ENCODE measurements at places on chromosomes 13 and 19.

DNA sequence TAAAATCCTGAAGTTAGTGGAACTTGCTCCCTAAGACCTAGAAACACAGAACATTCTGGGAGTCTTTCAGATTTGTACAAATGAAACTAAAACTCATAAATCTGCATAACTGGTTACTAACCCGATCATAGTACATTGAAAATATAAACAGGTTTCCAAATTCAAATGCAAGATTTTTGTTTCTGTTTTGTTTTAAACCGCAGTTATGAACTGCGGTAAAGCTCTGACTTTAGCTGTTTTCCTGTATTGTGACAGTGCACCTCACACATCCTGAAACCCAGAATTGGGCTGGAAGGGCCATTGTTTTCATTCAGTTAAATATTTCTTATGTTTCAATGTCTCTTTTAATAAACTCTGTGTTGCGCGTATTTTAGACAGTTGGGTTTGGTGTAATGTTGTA is 204.7 kb downstream of the SHISA2 start:
- no peak for DNase-seq

DNA sequence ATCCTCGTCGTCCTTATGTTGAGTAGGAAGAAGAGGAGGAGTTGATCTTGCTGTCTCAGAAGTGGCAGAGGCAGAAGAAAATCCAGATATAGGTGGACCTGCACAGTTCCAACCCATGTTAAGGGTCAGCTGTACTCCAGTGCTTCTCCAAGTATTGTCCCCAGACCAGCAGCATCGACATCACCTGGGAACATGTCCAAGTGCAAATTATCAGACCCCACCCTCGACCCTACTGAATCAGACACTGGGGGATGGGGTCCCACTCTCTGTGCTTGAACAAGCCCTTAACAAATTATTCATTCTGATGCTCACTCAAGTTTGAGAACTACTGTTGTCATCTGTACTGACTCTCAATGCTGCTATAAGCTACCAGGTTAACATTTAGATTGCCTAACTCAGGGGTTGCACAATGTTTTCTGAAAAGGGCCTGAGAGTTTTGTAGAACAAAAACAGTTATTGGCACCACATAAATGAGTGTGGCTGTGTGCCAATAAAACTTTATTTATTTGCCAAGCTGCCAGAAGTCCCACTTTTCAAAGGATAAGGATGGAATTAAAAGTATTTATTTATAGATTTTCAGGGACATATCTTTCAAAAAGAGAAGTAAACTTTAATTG is 226.7 kb upstream of the IPO5 start:
- no peak for DNase-seq

GRCh38 chr13:113196970-113197737 is 11.3 kb downstream of the PCID2 start:
- no peak for DNase-seq

- no peak for DNase-seq
Measured at GRCh38 chr19:807627-808422, 10.6 kb downstream of the PTBP1 start.

GRCh38 chr13:40496035-40496810 is 170.2 kb downstream of the FOXO1 start:
- DNase-seq, result no peak

DNA sequence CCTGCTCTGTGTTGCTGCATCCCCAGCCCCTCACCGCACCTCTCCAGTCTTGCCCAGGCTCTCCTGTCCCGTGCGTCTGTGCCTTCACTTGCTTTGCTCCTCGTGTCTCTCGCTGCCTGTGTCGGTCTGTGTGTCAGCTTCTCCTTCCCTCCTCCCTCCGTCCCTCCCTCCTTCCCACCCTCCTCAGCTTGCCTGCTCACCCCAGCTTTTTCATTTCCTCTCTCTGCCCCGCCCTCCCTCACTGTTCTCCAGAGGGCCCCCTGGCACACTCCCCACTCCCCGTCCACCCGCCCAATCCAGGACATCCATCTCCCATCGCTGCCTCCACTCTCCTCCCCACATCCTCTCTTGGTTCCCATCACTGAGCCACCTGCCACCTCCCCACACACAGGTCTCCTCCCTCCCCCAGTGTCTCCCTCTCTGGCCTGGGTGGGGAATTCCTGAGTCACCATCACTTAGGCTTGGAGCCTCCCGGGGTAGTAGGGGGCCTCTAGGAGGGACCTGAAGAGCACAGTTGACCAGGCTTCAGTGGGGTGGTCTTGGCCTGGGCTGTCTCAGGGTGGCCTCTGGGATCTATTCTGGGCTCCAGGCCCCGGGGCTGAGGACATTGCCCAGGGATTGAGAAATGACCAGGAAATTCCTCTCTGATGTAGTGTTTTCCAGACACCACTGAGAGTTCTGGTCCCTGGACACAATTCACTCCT is at the start of gene PTGIR:
Gene PTGIR (minus strand): TSS at position 132 of the 704 bp plus-strand sequence. CDS start 864 bp downstream, outside the sequence.
- no peak for DNase-seq

GRCh38 chr13:30690282-30691188 is 44.8 kb upstream of the ALOX5AP start:
- DNase-seq, result no peak

DNA sequence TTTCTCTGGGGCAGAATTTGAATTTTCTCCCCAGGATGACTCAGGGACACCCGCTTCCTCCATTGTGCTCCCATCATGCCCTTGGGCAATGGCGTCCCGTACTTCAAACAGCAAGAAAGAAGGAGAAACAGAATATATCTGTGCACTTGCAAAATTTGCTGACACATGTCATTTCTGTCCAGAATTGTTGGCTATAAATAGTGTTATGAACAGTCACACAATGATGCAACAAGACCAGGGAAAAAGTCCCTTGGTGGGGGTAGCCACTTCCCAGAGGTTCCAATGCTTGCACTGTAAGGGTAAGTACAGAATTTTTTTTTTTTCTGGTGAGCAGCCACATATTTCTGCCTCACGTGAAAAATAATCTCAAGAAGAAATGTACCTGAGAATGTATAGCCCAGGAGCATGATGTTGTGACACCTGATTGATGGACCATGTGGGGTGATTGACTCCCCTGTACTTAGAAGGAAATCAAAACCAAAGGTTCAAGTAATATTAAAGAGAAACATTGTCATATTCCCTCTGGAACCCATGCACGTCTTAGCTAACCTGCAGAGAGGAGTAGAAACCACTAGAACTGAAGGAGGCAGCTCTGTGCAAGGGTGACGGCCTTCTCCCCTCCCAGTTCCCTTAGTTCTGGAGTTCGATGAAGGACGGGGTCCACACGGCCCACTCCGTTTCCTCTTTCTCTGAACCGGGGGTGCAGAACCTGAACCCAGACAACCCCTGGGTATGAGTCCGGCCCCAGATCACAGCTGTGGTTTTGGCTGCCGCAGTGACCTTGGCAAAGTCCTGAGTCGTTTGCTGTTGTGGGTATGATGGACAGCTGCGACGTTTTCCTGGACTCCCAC is 9.3 kb upstream of the LAIR1 start:
- DNase-seq, result no peak

GRCh38 chr13:30421093-30422053 is 920 bp upstream of the UBE2L5 start:
- DNase-seq, result peak; percentile 15

DNA sequence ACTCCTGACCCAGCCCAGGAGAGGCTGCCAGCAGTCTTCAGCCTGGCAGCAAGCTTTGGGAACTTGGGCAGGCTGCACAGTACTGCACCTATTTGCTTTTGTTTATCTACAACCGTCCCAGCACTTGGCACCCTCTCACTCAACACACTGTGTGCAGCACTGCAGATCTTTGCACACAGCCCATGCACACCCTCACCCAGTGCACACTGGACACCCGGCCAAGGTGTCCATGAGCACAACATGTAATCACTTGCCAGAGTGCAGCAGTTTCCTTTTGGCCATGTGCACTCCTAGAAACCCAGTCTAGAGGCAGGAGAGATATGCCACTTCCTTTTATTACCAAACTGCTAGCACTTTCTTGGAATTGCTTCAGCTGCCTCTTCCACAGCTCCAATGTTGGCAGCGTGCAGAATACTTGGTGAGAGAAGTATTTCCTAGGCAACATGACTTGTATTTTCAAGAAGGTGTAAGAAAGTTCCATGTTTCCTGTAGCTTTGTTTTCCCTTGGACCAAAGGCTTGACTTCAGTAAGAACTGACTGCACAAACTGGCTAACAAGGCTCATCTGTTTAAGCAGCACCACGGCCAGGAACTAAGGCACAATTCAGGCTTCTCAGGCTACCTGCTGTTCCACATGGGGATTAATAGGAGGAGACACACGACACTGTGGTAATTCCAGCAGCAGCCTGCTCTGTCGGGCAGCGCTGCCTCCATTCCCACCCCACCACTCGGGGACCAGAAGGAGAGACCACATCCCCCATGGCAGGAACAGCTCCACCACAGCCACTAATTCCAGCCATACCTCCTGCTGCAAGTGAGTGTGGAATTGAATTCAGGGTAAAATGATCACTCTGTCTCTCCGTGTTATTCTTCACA is 15.3 kb downstream of the ATP7B start:
- DNase-seq, result no peak

DNA sequence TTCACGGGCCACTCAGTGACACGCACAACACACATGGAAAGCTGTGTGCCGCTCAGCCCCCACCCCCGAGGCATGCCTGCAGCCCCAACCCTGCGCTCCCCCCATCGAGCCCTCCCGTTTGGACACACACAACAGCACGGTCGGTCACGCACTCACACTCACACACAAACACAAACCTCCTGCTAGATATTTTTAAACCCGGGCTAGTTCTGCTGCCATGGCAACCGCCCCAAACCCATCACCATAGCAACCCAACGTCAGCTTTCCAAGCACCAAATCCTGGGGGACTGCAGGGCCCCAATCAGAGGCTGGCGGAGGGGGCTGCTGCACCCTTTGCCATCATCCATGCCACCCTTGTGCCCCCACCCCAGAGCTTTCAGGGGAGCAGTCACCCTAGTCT is 2.5 kb upstream of the NOVA2 start:
- DNase-seq, result no peak

DNA sequence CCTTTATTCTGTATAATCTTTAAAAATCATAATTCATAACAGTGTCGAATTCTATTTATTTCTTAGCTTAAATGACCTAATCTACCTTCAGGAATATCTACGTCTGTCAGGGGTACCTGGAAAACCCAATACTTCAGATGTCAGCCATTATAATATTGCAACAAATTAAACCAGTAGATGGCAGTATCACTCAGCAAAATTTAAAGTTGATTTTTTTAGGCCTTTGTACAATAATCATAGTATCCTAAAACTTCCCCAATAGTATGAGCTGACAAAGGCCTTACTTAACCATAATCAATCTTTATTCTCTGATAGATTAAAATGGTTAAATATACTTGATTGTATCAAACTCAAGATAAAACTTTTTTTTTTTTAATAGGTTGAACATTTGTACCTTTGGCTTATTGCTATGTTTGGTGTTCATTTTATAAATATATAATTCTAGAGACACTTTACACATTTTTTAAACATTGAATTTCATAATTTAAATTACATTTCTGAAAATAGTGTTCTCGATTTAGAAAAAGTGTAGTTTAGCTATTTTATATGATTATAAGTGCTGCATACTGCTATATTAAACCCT is 830.2 kb upstream of the SPRY2 start:
- DNase-seq, result no peak

- DNase-seq, result no peak
Measured at GRCh38 chr19:49848938-49849337, 2.0 kb upstream of the PTOV1 start.

- DNase-seq, result no peak
Measured at GRCh38 chr13:56615572-56615971, 525.1 kb upstream of the PRR20A start.

DNA sequence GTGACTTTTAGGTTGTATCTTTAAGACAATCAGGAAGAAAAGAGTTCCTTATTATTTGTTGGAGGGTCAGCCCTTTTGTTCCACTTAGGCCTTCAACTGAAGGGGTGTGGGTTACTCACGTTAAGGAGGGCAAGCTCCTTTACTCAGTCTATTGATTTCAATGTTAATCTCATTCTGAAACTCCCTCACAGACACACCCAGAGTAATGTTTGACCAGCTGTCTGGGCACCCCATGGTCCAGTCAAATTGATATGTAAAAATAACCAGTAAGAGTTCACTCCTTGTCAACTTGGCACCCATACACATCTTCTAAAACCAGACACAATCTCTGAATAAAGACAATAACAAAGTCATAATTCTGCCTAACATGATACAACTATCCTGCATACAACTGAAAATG is 292.9 kb downstream of the KLF5 start:
- DNase-seq, result no peak

DNA sequence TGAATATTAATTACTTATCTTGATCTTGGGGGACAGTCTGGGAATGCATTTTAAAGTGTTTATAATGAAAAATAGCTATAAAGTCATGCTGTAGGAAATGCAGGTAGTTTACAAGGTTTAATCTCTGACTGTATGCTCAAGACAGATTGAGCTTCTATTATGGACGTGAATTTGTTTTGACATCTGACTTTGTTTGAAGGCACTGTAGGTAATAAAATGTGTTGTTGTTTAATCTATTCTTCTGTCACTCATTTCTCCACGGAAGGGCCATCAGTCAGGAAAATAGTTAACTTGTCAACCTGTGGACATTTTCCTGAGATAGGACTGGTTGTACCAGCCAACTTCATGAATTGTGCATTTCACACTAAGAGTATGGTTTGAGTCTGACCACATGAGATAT is 893.1 kb upstream of the SLITRK6 start:
- DNase-seq, result no peak

GRCh38 chr13:66048888-66049287 is 1181.2 kb downstream of the PCDH9 start:
- no peak for DNase-seq

DNA sequence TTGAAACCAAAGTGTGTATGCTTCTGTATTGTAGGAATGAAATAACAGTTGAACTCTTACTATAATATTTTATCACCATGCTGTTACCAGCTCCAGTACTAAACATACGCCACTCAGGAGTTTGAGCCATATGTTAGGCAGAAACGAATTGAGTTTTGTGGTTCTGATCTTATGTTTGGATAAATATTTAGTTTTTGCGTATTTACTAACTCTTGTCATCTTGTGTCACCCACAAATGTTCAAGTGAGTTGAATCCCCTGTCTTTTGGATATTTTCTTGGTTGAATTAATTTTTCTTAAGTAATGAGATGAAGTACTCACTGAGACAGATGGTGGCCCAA is 1.5 kb downstream of the FNDC3A start:
- no peak for DNase-seq

DNA sequence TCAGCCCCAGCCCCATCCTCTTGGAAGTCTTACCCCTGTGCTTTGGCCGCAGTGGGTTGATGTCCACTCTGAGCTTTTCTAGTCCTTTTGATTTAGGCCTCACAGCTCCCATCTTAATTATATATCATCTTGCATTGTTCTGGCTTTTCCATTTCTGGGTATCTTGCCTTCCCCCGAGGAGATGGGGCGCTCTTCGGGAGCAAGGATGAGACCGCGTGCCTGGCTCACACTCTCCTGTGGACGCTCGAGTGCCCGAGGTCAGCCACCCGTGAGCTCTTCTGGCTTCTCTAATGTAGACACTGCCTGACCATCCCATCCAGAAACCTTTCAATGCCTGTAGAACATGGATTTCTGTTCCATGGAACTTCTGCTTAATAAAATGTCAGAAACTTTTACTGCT is 53.5 kb upstream of the GPR183 start:
- no peak for DNase-seq

GRCh38 chr13:98880677-98881076 is 97.2 kb downstream of the DOCK9 start:
- no peak for DNase-seq

GRCh38 chr19:5823579-5824281 is 15.8 kb downstream of the FUT6 start:
- no peak for DNase-seq

GRCh38 chr13:98846986-98847385 is 94.5 kb upstream of the SLC15A1 start:
- no peak for DNase-seq

- DNase-seq, result no peak
Measured at GRCh38 chr19:55112777-55113569, 4.5 kb downstream of the PPP1R12C start.
